ENCODE measurements at places on chromosomes 6 and 20.

GRCh38 chr6:139114746-139115145, 20.1 kb upstream of the HECA start:
- DNase-seq: no peak

DNA sequence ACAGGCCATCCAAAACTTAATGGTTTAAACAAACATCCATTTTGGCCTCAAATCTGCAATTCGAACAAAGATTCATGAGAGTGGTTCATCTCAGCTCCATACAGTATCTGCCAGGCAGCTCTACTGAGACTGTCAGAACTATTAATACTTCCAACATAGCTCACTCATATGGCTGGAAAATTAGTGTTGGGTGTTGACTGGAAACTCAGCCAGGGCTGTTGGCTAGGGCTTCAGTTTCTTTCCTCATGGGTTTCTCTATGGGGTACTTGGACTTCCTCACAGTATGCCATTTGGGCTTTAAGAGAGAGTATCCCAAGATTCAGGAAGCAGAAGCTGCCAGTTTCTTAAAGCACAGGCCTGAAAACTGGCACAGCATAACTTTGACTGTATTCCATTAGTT, 240.3 kb downstream of the TPBG start:
- no peak for DNase-seq

DNA sequence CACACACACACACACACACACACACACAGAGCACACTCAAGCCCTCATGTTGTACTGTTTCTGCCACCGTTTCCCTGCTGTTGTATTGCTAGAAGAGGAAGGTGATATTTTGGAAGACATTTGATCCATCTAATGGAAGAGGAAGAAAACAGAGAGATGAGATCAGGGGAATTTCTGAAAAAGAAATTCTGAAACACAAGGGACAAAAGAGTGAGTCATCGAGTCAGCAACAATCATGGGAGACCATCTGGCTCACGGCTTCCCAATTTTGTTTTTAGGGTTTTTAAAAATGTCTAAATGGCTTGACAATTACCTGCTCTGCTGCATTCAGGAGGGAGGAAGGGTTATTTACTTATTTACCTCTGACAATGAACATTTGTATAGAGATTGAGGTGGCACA, 22.0 kb downstream of the SOX4 start:
- no peak for DNase-seq

DNA sequence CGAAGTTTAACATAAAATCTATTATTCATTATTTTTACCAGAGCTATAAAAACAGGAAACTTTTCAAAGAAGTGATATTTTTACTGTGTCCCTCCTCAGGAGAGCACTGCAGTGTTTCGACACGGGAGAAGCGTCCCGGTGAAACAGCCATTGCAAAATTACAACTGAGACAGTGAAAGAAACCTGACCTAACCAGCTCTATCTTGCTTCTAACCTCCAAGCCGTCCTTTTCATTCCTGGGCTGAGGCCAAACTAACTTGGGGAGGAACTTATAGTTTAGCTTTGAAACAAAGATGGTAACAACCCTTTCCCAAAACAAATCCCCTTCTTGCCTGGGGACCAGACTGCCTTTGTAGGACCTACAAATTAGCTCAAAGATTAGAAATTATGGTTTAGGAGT, 79.2 kb downstream of the WDR27 start:
- DNase-seq: no peak

DNA sequence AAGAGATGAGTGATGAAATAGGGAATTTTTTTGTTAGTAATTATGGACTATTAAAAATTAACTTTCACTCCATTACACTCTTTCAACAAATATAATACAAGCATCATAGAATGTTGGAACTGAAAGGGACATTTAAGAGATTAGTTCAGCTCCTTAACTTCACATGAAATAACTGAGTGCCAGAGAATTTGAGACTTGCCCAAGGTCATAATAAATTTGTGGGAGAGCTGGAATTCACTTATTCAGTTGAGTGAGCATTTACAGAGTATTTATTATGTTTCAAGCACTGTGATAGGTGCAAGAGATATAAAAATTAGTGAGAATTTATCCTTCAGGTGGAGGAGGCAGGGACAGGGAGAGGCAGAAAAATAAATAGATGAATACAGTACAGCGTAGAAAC, 154.6 kb downstream of the KCNQ5 start:
- no peak for DNase-seq

DNA sequence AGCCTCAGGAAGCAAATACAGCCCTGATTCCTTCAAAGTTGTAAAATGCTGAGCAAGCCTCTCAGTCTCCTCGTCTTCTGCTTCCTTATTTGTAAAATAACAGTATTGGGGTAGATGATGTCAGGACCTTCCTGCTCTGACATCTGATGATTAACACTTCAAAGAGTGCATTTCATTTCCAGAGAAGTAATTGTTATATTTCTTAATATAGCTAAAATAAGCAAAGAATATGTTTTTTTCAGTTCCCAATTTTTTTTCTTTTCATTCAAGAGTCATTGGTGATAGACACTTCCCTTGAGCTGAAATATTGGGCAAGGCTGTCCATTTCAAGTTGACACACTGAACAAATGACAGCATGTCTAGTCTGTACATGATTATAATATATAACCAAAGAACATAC, 53.4 kb downstream of the SLX4IP start:
- no peak for DNase-seq

- DNase-seq: no peak
These were observed 22.8 kb upstream of the KHDC1 start for GRCh38 chr6:73285674-73286283.

- no peak for DNase-seq
These were observed 20.5 kb upstream of the PYGB start for GRCh38 chr20:25227317-25227831.

GRCh38 chr20:61609461-61609860, 357.4 kb downstream of the CDH4 start:
- no peak for DNase-seq

GRCh38 chr20:25045343-25045712, 12.6 kb downstream of the ACSS1 start:
- no peak for DNase-seq

DNA sequence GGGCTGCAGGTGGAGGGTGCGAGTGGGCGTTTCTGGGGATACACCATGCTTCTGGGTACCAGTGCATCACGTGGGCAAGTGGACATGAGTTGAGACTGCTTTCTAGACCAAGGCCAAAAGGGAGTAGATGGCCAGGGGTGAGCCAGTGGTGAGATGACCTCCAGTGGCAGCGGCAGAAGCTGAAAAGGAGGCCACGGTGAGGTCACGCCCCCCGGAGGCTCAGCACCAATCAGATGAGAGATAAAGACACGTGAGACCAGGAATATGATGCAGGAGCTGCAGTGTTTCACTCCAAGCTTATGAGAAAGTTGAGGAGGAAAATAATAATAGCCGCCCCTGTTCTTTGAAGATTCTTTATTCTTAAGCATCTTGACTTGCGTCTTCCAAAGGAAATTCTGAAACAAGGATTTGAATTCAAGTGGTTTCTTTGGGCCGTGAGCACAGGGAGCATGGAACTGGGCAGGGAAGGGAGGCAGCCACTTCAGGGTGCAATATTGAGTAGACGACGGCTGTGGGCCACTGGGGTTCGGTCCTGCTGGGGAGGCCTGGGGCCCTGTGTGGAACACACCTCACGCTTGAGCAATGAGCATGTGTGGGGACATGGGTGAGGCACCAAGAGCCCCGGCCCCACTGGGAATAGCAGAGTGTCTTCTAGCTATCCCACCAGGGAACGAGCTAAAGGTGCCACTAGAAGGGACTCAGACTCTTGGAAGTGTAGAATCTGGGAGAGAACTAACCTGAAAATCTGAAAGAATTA, 156.7 kb upstream of the LRFN2 start:
- no peak for DNase-seq

GRCh38 chr6:13581700-13582229, 7.4 kb downstream of the SIRT5 start:
- DNase-seq: no peak

DNA sequence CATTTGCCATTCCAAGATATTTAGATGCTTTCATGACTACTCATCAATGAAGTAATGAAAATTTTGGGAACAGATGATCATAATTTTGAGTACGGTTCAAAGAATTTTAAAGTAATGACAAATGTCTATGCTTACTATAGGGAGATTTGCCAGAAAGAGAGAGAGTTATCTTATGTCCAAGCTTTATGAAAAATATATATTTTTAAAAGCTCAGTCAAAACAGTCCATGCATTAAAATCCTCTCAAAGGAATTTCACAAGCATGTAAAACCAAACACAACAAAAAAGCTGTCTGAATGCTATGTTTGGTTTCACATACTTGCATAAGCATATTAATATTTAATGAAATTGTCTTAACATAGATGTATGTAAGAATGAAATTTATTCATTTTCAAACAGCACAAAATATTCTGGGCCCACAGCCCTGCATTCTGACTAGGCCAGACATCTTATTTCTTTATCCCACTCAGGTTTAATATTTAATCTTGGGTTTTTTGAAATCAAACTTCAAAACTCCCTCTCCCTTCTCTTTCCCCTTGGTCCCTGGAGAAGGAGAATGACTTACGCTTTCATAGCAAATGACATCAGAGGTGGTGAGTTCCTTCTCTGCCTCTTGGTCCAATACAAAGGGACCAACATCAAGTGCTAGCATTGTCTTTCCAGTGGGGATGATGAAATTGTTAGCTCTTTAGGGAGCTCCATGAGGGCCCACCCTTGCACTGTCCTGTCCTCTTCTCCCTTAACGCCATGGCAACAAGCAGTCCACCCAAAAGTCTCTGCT, 94.2 kb downstream of the ADAT2 start:
- no peak for DNase-seq

DNA sequence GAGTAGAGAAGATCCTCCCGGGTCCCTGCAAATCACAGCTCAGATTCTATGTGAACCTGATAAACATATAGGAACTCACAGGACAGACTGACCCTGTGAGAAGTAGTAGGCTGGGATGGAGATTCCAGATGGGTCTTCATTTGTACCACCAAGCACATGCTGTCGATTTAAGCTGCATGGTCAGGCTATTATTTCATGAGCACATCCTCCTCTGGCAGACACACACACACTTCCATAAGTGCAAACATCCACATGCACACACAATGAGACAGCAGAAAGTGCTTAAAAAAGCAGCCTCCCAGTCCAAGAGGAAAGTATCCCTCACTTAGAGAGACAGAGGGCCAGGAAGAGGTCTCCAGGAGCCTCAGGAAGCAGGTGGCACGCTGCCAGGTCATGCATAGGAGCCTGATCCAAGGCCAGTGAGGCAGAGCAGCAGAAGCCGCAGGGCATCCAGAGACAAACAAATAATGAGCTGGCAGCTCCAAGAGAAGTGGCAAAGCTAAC, 131.8 kb downstream of the UNC5CL start:
- DNase-seq: no peak

- DNase-seq: no peak
These were observed 40.2 kb upstream of the PHACTR3 start for GRCh38 chr20:59564171-59564570.

GRCh38 chr6:57305107-57305506, 12.3 kb upstream of the PRIM2 start:
- no peak for DNase-seq

DNA sequence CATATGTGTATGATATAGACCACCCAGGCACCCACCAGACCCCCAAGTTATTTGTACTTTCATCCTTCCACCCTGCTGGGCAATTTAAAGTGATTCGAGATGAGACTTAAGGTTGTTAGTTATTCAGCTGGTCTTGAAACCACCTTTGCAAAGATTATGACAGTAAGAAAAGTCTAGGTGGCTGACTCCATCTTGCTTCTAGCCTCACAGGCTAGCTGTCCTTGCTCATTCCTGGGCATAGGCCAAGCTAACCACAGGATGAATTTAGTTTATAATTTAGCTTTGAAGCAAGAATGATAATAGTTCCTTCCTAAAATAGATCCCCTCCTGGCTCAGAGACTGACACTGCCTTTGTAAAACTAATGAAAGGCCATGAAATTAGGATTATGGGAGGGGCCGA, 71.9 kb upstream of the IYD start:
- no peak for DNase-seq

DNA sequence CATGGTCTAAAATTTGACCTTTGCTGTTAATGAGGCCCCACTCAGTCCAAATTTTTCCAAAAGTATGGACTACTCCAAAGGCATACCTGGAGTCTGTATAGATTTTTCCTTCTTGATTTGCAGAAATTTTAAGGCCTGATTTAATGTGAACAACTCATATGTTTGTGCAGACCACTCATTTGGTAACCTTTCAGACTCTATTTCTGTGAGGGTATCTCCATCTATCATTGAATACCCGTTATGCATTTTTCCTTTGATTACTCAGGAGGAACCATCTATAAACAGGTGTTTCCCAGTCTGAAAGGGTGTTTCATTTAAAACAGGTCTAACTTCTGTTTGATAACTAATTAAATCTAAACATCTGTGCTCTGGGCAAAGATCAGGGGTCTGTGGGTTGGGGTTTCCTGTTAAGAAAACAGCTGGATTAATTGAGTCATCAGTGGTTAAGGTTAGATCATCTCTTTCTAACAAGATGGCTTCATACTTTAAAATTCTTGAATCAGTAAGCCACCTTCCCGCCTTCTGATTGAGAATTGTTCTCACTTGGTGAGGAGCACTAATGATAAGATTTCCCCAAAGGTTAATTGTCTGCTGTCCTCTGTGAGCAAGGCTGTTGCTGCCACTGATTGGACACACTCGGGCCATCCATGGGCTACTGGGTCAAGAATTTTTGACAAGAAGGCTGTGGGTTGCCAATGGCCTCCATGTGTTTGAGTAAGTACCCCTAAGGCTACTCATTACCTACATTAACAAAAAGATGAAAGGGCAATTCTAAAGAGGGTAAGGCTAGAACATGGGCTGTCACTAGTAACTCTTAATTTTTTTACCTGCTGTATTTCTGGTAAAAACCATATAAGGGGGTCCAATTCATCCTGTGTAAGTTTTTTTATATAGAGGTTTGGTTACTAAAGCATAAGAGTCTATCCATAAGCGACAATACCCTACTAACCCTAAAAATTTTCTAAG, 24.1 kb downstream of the HLA-B start:
- DNase-seq: no peak

DNA sequence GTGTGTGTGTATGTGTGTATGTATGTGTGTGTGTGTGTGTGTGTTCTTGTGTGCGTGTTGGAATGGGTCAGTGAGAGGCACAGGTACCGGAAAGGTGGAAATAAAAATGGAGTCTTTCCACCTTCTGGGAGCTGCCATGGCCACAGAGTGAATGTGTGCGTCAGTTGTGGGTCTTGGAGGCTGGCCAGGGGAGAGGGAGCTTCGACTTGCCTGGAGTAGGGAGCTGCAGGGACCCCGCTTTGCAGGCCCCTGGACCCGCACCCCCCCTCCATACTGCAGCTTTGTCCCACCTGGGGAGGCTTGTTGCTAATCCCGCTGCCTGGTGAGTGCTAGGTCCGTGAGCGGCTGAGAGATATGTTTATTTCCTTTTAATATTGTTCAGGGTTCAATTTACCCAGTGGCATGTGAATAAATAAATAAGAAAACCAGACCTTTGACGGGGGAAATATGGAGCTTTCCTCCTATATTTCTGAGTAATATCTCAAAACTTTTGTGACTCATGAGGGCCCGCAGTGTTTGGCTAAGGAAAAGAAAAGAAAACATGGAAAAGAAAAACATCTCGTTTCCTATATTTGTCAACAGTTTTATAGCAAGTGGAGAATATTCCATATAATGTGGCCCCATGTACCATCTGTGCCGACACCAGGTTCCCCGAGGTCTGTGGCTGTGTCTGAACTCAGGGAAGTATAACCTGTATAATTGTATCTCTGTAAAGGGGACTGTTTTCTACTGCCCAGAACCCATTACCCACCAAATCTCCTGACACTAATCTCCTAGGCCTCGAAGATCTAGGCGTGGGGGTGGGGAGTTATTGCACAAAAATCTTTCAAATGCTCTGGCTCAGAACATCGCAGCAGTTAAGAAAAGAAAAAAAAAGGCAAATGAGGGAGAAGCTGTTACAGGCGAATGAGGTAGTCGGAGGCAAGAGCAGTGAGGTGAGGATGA, 24.6 kb upstream of the CCDC167 start:
- DNase-seq: no peak
